Ovary (tissue), 10 donors: ENCODE measurements at places on chromosomes 1 and 21. TPM values are rescaled to one million over a fixed set of nuclear protein-coding genes. Genes with fewer than 3 reads are reported as not detected.

- H3K4me3 ChIP-seq = no peak overlapping the region
- no peak for DNase-seq
- H3K27ac ChIP-seq = no peak overlapping the region
- no peaks in the 10 kb centered on the region for H3K27me3 ChIP-seq
- H3K4me1 ChIP-seq = peaks cover 3% of the 10 kb centered on the region
Measured at GRCh38 chr1:218454700-218455282, 109.7 kb downstream of the TGFB2 start.

DNA sequence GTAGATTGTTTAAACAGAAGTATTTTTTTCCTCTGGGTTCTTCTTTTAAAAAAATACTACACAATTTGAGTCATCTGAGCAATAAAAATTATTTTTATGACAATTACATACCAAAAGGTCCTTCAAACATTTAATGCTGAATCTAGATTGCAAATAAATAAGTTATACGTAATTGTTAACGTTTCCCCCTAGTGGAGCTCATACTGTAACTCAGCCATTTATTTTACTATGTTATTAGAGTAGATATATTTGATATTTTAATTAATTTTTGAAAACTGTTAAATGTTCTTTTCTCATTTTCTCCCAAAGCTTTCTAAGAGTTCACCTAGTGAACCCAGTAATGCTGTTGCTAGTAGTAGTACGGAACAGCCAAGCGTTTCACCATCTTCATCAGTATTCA, 33.5 kb downstream of the ZMYM1 start:
- H3K4me3 ChIP-seq = no peak overlapping the region
- H3K4me1 ChIP-seq = no peaks in the 10 kb centered on the region
- no peaks in the 10 kb centered on the region for H3K27me3 ChIP-seq
- H3K27ac ChIP-seq = no peak overlapping the region
- no peak for DNase-seq
- H3K36me3 ChIP-seq = no peaks in the 10 kb centered on the region

Gene HSPB7
- total RNA-seq = 39.5 TPM

DNA sequence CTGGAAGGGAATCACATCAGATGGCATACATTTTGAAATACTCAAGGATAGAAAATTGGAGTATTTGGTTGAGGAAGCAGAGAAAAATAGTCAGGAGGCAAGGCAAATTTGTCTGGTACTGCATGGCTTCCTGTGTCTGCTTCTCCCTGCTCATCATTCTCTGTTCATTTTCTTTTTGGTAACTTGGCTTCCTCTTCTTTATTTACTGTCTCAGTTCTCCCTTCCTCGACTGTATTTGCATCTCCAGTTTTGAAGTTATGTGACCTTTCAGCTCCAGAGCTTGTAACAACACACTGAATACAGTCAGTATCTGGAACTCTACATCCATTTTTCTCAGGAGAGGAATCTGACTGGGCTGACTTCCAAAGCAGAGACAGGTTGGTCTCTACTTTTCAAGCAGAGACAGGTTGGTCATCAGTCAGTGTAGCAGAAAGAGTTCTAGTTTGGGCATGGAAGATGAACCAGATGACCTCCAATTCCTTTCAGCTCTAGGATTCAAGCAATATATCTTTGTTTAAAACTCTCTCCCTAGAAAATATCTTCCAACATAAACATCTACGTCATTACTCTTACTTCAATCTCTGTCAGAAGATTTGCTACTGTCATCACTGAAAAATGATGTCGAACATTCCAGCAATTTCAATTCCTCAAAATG, 571.2 kb downstream of the ADGRL2 start:
- no peak for DNase-seq
- no peak overlapping the region for H3K4me3 ChIP-seq
- no peaks in the 10 kb centered on the region for H3K36me3 ChIP-seq
- H3K27me3 ChIP-seq = no peaks in the 10 kb centered on the region

DNA sequence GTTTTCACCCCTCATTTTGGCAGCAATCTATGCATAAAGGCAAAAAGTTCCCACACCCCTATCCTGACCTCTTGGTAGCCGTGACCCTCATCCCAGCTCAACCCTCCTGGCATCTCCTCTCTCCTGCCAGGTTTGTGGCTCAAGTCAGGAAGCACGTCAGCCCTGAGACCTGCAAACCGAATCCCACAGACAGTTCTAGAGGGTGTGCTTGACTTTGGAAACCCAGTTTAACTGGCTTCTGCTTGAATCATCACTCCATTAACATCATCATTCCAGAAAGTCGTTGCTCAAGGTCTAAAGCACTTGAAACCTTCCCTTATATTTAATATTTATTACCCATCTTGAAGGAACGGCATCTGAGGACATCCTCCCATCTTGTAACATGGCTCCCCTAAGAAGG, 133.4 kb upstream of the ERG start:
- H3K36me3 ChIP-seq = no peaks in the 10 kb centered on the region
- no peak overlapping the region for H3K4me3 ChIP-seq
- no peaks in the 10 kb centered on the region for H3K27me3 ChIP-seq

- peaks cover 2% of the 10 kb centered on the region for H3K4me1 ChIP-seq
- H3K27ac ChIP-seq = no peak overlapping the region
- no peaks in the 10 kb centered on the region for H3K36me3 ChIP-seq
- no peak for DNase-seq
Measured at GRCh38 chr21:42734323-42734971, 81.0 kb downstream of the PDE9A start.

Gene RGS7
- 0.43 TPM for total RNA-seq

Gene EFNA3
- total RNA-seq = 1.9 TPM

Gene PADI4
- not detected for total RNA-seq

GRCh38 chr1:97033949-97034348, 312.4 kb downstream of the PTBP2 start:
- no peaks in the 10 kb centered on the region for H3K4me1 ChIP-seq
- no peak overlapping the region for H3K4me3 ChIP-seq
- H3K36me3 ChIP-seq = no peaks in the 10 kb centered on the region
- no peak overlapping the region for H3K27ac ChIP-seq
- no peaks in the 10 kb centered on the region for H3K27me3 ChIP-seq
- no peak for DNase-seq

DNA sequence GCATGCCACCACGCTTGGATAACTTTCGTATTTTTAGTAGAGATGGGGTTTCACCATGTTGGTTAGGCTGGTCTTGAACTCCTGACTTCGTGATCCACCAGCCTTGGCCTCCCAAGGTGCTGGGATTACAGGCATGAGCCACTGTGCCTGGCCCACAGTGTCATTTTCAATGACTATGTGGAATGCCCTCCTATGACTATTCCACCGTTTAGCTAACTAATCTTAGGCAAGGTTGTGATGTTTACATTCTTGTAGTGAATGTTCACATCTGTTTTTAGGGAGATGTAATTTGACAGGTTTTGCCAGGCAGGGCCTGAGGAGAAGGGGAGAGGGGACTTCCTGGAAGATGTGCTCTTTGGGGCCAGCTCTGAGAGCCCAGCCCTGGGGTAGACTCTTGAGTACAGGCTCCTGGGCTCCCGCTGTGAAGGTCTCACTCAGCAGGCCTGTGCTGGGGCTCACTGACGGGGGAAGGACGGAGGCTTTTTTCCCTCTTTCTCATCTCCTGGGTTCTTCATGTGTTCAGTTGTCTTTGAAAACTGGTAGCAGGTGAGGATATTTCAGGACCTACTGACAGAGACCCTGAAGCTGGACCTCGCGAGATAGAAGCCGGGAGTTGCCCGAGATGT, 13.2 kb downstream of the COQ8A start:
- no peak for DNase-seq
- no peak overlapping the region for H3K4me3 ChIP-seq
- H3K27me3 ChIP-seq = no peaks in the 10 kb centered on the region
- no peaks in the 10 kb centered on the region for H3K36me3 ChIP-seq

GRCh38 chr1:216721863-216722262, 1.4 kb downstream of the ESRRG start:
- no peaks in the 10 kb centered on the region for H3K4me1 ChIP-seq
- no peak overlapping the region for H3K4me3 ChIP-seq
- no peak for DNase-seq

Gene KRTAP19-3
- not detected for total RNA-seq

Gene CCDC185
- not detected for total RNA-seq

GRCh38 chr21:42467140-42467983, 28.7 kb downstream of the RSPH1 start:
- H3K4me1 ChIP-seq = no peaks in the 10 kb centered on the region
- H3K36me3 ChIP-seq = no peaks in the 10 kb centered on the region
- no peak for DNase-seq
- no peak overlapping the region for H3K27ac ChIP-seq
- H3K27me3 ChIP-seq = no peaks in the 10 kb centered on the region
- H3K4me3 ChIP-seq = no peak overlapping the region

Gene NKAIN1
- 0.23 TPM for total RNA-seq

DNA sequence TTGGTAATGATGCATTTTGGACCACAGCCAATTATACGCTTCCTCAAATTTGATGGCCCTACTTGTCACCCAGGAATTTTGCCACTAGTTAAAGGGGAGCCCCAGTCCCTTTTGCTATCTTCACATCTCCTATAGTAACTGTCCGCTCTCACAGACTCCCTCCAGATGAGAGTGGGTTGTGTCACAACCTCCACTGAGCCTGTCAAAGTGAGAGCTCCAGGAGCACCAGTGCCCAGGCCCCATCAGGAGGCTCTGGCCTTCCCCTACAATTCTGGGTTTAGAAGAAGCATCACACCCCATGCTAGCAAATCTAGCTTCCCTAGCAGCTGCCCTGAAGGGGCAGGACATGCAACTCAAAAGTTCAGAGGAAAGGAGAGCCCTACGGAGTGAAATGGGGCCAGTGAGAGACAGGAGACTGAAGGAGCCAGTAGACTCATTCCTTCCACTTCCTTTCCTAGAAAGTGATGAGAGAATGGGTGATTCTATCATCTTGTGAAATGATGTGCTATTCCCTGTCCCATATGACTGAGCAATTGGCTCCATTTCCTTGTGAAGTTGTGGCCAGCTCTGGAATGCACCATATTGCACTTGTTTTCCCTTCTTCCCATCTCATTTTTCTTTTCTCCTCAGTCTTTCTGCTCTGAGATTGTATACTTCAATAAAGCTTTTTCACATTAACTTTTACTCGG, 541.3 kb downstream of the DPYD start:
- H3K4me1 ChIP-seq = no peaks in the 10 kb centered on the region
- no peaks in the 10 kb centered on the region for H3K36me3 ChIP-seq
- H3K4me3 ChIP-seq = no peak overlapping the region
- H3K27me3 ChIP-seq = no peaks in the 10 kb centered on the region

Gene OR2L13
- not detected for total RNA-seq

Gene BCL2L15
- total RNA-seq = 0.18 TPM

DNA sequence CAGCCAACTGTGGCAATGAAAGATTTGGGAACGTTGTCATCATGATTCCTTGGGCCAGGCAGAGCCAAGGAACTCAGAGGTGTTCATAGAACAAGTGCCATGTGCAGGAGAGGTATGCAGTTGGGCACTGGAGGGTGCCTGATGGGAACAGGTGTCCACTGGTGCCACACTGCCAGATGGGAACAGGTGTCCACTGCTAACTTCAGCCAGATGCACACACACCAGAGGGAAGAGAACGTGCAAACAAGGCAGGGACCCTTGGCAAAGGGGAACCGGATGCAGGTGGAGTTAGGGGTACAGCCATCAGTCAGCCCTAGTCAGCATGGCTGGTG, 13.5 kb downstream of the OLFML2B start:
- H3K36me3 ChIP-seq = no peaks in the 10 kb centered on the region
- H3K27ac ChIP-seq = no peak overlapping the region
- no peak overlapping the region for H3K4me3 ChIP-seq
- DNase-seq = no peak

GRCh38 chr1:117641536-117641935, 35.7 kb downstream of the TENT5C start:
- no peak for DNase-seq
- no peak overlapping the region for H3K4me3 ChIP-seq
- no peaks in the 10 kb centered on the region for H3K4me1 ChIP-seq
- H3K27me3 ChIP-seq = no peaks in the 10 kb centered on the region

GRCh38 chr1:60448850-60449249, 375.3 kb upstream of the C1orf87 start:
- H3K27ac ChIP-seq = no peak overlapping the region
- no peaks in the 10 kb centered on the region for H3K27me3 ChIP-seq
- no peaks in the 10 kb centered on the region for H3K36me3 ChIP-seq
- DNase-seq = no peak

Gene TBX19
- total RNA-seq = 2.6 TPM

DNA sequence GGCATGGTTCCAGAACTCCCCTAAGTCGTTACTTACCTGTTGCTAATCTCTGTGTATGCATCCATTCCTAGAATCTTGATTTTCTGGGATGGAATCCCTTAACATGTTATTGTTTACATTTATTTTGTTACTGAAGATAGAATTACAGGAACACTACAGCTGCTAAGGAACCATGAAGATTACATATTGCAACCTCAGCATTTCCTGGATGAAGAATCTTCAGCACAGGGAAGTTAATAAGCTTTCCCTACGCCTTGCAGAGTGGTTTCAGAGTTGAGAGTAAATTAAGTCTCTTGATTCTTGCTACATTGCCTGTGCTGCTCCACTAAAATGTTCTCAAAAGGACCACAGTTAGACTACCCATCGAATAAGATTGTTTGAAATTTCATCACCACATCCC, 31.4 kb upstream of the GBP6 start:
- no peaks in the 10 kb centered on the region for H3K4me1 ChIP-seq
- no peaks in the 10 kb centered on the region for H3K36me3 ChIP-seq
- H3K27me3 ChIP-seq = no peaks in the 10 kb centered on the region
- DNase-seq = no peak
- no peak overlapping the region for H3K27ac ChIP-seq

DNA sequence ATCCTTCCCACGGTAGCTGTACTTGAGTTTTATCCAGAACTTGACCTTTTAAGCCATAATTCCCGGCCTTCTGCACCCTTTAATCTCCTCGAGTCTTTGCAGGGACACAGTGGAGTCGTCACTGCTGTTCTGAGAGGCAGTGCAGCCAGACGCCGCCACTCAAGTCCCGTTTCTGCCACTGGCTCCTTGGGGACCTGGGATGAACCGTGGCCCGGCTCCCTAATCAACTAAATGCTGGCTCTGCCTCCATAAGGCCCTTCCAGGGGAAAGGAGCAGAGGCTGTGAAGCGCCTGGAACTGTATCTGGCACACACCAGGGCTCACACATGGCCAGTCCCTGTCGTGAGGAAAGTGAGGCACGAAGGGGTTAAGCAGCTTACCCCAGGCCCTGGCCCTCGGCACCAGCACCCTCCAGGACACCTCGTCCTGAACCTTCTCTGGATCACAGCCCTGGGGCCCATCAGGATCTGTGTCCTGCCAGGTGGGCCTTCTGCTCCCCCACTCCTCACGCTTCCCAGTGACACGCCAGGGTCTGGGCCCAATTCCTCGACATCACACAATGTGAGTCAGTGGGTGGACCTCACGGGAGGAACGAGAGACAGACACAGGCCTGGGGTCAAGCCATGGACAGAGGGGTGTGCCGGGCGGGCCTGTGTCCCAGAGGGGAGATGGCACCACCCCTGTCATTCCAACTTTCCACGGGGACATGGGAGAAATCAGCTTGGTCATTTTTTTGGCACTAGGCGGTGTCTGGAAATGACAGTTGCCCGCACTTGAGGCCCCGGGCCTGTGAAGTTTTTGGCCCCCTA, 23.5 kb upstream of the C1orf174 start:
- H3K4me1 ChIP-seq = no peaks in the 10 kb centered on the region
- H3K36me3 ChIP-seq = no peaks in the 10 kb centered on the region
- no peak for DNase-seq
- no peak overlapping the region for H3K27ac ChIP-seq

- no peak overlapping the region for H3K4me3 ChIP-seq
- H3K4me1 ChIP-seq = peaks cover 3% of the 10 kb centered on the region
- no peaks in the 10 kb centered on the region for H3K27me3 ChIP-seq
Measured at GRCh38 chr1:63916485-63917360, 142.9 kb downstream of the ROR1 start.

Gene DNASE2B
- total RNA-seq = not detected

Gene HFM1
- total RNA-seq = 15.7 TPM

Gene GPR3
- total RNA-seq = 0.25 TPM
